ENCODE measurements at places on chromosomes 2 and 18.

DNA sequence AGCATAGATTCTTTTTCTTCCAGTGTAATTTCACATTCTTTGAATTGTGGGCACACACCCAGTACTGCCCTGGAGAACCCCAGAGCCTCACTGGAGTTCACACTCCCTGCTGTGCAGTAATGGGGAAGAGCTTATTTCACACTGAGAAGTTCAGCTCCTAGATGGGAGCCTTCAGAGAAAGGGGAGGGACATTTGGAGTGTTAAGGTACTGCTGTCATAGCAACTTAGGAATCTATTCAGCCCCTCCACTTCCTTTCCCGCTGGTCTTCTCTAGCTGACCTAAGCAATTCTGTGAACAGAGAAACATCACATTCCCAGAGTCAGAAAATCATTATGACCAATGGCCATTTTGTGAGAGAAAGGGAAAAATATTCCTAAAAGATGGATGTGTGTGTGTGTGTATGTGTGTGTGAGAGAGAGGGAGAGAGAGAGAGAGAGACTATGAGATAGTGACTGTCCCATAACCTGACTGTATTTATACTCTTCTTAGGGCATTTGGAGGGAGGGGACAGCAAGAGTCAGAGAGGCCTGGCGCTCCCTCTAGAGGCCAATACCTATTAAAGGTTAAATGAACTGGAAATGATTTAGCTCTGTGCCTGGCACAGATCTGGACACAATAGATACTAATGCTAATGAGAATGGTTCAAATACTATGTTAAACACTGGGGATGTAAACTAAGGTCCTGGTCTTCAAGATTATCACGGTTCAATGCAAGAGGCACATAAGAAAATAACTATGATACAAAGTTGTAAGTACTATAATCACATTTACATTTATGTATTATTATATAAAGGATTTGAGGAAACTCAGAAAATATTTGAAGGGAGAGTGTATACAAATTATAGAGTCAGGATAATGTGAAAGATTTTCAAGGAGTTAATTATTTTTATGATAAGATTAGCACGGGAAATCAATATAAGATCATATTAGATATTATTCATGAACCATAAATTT is 41.5 kb upstream of the RPE start:
- peak; percentile 49 for DNase-seq

- DNase-seq = no peak
Observed at GRCh38 chr2:149355716-149356422, 25.5 kb downstream of the LYPD6 start.

- DNase-seq = no peak
Observed at GRCh38 chr2:134080386-134081089, 173.3 kb upstream of the MGAT5 start.

DNA sequence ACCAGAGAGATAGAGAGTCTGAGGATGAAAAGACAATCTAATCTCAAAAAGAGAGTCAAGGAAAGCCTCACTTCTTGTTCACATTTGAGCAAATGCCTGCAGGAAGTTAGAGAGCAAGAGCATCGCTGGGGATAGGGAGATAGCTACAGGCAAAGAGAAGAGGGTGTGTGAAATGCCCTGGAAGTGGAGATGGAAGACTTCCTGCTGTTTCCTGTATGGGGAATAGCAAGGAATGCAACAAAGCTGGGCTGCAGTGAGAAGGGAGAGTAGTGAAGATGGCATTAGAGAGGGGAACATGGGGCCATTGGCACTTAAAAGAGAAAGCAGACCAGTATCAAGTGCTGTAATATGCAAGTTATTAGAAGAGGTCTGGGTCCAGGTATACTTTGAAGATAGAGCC is 488.6 kb downstream of the METTL4 start:
- no peak for DNase-seq

- no peak for DNase-seq
Observed at GRCh38 chr2:237680702-237681478, 53.5 kb downstream of the LRRFIP1 start.

DNA sequence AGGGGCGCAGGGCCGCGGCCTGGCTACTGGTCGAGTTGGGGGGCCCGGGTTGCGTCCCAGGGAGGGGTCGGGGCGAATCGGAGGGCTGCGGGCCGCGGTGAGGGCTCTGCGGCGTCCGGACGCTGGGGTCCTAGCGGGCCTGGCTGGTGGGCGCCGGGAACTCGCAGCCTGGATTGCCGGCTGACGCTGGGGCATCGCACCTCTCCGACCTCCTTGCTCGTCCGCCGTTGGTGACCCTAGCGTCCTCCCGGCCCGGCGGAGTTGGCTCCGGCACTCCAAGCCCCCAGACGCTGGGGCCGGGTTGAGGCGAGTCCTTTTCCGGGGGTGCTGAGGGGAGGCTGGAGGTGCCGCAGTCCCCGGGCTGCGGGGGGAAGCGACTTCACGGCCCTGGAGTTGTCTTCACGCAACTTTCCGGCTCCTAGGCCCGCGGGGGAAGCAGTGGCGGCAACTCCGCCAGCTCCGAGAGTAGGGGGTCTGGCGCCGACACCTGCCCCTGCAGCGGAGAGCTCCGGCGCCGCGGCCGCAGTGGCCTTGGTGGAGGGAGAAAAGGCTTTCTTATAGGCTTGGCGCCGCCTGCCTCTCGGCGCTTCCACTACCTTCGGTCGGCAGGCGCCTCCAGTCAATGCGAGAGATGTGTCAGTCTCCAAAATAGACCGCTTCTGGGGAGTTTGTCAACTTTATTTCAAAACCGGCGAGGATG is 70.3 kb downstream of the HAUS1 start:
- peak; percentile 49 for DNase-seq

- no peak for DNase-seq
Observed at GRCh38 chr2:235206980-235207579, 255.3 kb downstream of the SH3BP4 start.

- DNase-seq = peak; percentile 34
Observed at GRCh38 chr18:13235421-13235831, 16.9 kb downstream of the LDLRAD4 start.

DNA sequence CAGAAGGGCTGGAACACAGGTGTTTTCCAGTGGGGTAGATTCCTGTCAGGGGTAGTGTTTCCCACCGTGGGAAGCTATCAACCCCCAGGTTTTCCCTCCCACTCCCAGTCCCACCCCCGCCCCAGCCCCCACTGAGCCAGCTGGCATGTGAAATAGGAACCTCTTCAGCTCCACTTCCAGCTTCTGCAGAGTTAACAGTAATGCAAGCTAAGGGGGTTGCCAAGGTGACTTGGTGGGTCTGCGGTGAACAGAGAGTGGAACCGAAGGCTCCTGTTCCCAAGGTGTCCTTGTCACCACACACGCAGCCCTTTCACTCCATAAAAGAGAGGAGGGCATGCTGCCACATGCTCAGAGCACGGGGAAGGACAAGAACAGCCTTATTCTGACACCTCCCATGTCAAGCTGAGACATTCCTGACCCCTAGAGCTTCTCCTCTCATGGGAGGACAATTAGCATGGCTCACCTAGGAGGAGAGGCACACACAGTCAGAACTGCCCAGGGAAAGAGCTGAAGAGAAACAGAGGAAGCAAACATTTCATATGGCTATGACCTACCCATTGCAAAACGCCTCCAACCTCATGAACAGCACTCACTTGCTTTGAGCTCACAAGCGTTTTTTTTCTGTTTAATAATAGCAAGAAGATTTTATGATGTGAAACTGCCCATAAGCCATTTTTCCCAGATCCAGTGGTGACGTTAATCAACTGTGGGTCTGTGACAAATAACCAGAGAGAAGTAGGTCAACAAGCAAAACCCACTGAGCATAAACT is 39.8 kb upstream of the TBC1D8 start:
- DNase-seq = no peak

DNA sequence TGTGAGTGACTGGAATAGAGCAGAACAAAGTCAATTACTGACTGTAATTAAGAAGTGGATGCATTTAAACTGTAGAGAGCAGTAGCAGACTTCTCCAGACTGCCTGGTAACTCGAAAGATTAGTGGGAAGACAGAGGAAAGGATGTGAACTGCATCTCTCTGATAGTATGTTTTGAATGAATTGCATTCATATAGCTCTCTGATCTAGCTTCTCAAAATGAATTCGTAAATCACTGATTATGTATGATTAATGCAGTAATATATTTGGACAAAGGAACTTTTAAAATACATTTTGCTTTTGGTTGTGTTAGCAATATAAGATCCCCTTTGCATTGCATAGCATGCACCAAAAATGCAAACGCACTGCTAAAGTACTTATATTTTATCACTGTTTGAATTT is 304.0 kb downstream of the ARHGAP15 start:
- no peak for DNase-seq

DNA sequence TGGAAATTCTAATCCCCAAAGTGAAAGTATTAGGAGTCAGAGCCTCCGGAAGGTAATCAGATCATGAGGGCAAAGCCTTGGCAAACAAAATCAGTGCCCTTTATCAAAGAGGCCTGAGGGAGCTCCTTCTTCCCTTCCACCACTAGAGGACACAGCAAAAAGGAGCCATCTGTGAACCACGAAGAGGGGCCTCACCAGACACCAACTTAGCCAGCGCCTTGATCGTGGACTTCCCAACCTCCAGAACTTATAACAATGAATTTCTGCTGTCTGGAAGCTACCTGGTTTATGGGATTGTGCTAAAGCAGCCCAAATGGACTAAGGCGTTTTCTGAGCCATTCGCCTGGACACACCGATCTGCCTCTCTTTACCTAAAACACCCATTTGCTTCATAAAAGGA is 133.1 kb downstream of the EIPR1 start:
- peak; percentile 10 for DNase-seq

DNA sequence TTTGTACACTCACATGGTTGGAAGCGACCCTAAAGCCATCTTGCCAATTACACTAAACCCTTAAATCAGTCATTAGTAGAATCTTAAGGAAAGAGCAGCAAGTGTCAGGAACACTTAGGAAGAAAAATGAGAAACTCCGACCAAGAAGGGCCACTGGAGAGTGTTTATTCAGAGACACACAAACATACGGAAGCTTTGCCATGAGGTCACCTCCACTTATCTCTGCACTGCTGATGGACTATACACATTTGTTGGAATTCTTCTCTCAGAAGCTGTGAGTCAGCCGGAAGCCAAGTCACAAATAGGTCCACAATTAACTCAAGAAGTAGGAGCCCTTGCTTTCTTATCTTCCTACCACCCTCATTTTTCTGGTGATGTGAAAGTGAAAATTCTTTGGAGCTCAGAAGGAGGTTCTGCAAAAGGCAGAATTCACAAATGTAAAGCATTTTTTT is 21.6 kb downstream of the BMP10 start:
- no peak for DNase-seq

DNA sequence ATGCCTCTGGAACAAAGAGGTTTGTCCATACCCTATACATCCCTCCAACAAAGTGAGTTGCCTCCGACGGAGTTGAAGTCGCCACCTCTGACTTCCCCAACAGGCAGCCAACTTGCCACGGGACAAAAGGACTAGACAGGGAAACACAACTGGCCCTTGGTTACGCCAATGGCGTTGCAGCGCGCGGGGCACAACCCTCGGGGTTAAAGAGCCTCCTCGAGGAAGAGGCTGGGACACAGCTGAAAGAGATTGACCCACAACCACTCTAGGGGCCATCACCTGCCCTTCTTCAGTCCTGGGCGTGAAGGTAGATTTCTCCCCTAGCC is 545 bp downstream of the GTF3C2 start:
- peak; percentile 70 for DNase-seq

GRCh38 chr18:79962311-79962710 is 2.1 kb upstream of the HSBP1L1 start:
- no peak for DNase-seq

DNA sequence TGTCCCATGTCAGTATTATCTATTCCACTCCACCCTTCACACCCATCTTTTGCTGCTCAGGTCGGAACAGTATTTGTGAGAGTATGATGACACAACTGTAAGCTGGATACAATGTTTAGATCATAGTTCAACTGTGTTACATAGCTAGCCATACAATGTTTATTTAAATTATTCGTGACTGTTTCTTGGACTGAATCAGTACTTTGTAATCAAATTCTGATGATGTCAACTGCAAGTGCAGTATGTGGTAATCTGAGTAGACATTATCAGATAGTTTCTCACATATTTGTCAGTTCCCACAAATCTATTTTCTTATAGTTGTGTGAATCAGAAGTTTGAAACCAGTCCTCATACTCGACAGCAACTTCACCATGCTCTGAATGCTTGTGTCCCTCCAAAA is 177.6 kb downstream of the ZNF407 start:
- no peak for DNase-seq

DNA sequence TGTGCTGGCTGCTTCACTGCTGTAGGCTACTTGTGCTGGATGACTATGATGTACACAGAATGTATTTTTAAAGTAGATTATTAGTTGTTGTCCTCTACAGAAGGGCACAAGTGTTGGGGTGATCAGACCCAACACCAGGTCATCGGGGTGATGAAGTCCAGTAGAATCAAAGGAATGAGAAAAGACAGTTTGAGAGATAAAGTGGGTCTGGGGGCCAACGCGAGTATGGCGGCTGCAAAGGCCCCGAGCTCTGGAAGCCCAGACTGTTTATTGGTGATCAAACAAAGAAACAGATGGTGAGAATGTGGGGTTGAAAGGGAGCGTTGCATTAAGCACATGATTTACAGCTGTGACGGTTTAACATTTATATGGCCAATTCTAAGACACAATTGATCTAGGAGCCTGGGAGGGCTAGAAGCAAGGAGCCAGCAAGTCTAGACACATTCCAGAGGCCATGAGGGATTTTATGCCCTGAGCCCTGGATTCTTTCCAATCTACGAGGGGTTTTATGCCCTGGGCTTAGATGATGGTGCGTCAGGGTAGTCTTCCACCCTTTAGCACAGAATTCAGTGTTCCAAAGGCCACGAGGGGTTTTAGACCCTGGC is 153.5 kb downstream of the AGPS start:
- no peak for DNase-seq

Data from ureter (tissue), 1 donor.